ENCODE measurements at places on chromosomes 7 and 10.

GRCh38 chr10:118904286-118904685 lies 125.2 kb upstream of the NANOS1 start:
- no peak for DNase-seq

DNA sequence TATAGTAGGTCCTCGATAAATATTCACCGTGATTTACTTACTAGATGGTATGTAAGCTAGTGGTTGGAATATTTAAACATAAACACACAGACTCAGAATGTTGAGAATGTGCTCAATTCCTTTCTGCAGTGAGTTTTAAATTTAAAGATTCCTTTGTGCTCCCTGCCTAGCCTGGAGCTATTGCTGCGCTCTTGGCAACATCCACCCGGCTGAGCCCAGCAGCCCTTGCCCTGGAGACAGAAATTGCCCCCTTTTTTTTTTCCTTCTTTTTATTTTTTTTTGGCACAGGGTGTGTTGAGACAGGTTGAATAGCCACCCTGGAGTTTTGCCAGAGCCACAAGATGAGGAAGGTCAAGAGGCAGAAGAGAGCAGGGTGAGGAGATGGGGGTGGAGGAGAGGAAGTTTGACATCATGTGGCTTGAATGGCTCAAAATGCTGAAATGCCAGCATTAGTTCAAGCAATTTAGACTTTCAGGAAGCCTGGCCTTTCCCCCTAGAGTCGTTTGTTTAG lies 180.8 kb downstream of the PRKCQ start:
- DNase-seq: peak; percentile 63

DNA sequence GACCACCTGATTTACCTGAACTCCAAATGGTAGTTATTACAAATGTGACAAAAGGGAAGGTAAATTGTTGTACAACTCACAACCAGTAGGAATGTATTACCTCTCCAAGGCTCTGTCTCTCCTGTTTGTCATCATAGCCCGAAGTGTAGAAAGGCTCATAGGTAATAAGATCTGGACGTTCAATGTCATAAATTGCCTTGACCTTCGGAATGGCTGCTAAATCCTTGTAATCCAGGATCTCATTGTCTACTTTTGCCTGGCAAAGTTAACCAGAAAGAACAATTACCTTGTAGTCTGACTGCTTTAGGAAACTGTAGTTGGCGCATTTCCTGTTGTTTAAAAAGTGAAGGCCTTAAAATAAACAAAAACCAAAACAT lies 68.6 kb upstream of the AFAP1L2 start:
- no peak for DNase-seq

DNA sequence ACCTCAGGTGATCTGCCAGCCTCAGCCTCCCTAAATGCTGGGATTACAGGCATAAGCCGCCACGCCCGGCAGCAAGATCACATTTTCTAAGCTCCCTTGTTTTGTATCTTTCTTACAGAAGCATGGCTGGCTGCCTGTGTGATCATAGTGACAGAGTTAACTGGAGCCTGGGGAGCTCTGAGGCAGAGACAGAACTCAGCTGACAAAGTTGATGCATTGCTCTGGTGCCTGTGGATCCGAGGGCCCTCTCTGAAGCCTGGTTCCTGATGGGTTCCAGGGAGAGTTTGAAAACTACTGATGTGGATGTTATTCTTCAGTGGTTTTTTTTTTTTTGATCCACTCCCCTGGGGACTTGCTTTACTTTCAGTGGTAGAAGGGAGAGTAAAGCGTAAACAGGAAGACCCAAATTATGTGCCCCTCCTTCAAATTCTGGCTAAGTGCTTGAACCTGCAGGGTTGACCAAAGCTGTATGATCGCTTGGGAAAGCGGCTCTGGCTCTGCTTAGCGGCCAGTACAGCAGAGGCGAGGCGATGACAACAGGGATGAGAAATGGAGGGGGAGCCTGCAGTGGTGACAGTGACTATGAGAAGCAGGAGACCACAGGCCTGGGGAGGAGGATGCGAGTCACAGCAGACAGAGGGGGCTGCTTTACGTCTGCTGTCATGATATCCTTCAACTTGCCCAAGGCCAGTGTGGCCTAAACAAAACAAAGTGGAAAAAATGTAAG lies 6.8 kb upstream of the EFCAB10 start:
- no peak for DNase-seq

DNA sequence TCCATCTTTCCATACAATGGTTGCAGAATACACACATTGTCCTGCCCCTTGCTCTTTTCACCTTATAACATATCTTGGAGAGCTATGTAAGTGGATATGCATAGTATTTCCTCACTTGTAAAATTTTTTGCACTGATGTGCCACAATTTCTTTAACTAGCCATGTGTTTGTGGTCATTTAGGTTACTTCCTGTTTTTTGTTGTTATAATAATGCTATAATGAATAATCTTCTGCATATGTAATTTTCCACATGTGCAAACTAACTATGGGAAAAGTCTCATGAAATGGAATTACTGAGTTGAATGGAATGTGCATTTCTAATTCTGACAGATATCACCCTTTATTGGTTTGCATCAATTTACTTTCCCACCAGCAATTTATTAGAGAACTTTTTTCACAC lies 2.8 kb downstream of the TAS2R41 start:
- no peak for DNase-seq

GRCh38 chr7:141460781-141461715 lies 90.2 kb upstream of the AGK start:
- peak; percentile 38 for DNase-seq

GRCh38 chr10:128067691-128068397 lies 58.4 kb downstream of the MKI67 start:
- no peak for DNase-seq

GRCh38 chr7:54543051-54543488 lies 895 bp downstream of the VSTM2A start:
- DNase-seq: peak; percentile 60

- DNase-seq: no peak
These were observed 48.7 kb downstream of the PWWP2B start for GRCh38 chr10:132445516-132446194.

GRCh38 chr10:124917428-124918190 lies 24.3 kb upstream of the ZRANB1 start:
- DNase-seq: peak; percentile 41

DNA sequence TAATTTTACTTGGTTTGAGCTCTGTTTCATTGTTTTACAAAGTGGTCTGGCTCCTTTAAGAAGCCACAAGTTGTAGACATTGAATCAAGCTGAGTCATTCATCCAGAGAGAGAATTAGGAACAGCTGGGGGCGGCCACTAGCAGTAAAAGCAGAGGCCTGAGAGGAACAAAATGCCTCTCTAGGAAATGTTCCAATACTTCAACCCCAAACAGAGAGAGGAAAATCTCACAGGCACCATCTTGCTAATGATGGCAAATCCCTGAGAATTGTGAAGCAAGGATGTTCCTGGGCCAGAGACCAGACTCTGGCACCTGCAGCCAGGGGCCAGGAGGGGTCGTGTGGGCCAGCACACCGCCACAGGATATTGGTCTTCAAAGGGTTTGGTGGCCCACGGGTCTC lies 26.5 kb upstream of the TRIL start:
- peak; percentile 85 for DNase-seq

DNA sequence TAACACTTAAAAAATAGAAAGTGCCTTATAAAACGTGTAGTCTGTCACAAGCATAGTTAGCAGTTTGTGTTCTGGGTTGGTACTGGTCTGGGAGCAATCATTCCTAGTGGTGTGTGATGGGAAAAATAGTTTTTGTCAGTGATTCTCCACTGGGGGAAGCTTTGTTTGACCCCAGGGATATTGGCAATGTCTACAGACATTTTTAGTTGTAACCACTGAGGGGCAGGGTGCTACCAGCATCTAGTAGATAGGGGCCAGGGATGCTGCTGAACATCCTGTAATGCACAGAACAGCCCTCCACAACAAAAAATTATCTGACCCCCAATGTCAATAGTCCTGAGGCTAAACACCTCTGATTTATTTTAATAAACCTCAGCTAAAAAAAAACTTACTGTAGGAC lies 51.6 kb upstream of the CREB5 start:
- no peak for DNase-seq

- DNase-seq: no peak
These were observed 18.8 kb upstream of the AOAH start for GRCh38 chr7:36742911-36743775.

DNA sequence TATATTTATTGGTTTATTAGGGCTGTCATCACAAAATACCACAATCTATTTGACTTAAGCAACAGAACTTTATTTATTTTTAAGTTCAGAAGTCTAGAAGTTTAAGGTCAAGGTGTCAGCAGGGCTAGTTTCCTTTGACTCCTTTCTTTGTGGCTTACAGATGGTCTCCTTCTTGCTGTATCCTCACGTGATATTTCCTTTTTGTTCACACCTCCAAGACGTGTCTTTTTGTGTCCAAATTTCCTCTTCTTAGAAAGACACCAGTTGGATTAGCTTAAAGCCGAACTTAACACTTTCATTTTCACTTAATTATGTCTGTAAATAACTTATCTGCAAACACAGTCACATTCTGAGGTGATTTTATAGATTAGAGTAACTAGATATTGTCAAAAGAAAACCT lies 631.4 kb upstream of the POT1 start:
- DNase-seq: no peak

GRCh38 chr10:13099144-13099665 lies 758 bp upstream of the OPTN start:
- peak; percentile 61 for DNase-seq

DNA sequence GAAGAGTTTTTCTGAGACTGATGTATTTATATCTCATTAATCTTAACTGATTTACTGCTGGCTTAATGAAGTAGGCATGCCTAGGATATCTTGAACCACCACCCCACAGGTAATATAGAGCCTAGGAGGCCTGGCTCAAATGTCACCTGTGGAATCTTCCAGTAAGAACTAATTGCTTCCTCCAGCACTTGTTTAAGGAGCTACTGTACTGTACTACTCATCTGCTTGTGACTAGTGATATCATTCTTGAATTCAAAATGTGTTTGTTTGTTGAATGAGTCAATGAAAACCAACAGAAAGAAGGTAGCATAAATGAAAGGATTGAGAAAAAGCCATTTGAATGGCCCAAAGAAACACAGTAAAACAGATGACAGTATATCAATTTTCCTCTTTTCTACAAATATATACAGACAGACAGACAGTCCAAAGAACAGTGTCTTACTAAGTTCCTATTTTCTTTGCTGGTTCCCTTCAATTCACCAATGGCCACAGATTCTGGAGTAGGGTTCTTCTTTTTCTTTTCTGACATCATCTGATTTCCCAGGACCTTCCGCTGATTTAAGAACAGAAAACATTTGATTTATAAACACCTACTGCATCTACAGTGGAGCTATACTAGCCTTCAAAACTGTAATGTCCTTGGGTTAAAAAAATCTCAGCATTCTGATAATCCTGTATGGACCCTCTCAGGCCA lies 43.7 kb upstream of the SLIT1 start:
- peak; percentile 69 for DNase-seq

DNA sequence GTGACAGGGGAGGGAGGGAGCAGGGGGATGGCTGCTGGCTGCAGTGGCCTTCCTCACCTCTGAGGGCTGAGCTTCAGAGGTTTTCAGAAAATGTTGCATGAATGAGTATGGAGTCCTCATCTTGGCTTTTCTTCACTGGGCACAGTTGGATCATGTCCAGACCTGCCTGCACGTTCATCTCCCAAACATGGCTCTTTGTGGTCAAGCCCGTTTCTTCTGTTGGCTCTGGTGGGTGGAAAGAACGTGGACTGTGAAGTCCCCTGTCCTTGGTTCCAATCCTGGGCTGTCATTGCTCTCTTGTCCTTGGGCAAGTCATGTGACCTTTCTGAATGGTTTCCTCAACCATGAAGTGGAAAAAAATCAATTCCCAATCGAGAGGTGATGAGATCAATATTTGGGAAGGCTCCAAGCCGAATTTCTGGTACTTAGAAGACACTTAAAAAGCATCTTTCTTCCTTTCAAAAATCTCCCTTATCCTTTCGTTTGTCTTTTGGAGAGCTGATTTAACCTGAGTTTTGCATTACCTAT lies 34.5 kb downstream of the TSPAN14 start:
- peak; percentile 59 for DNase-seq

DNA sequence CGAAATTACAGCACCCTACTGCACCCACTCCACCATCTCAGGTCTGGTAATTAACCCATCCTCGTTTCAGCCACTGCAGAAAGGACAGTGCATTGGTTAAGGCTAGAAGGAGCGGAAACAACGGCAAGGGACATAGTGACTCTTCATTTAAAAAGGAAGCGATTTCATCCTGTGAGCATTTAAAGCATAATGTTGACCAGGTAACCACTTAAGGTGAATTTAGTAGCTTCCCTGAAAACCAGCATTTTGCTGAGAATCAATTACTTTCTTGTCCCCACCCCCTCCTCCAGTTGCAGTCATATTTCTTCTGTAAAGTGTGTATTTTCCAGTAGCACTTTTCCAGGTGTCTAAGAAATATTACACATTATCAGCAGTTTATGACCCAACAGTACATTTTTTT lies 821 bp upstream of the JAZF1 start:
- no peak for DNase-seq

DNA sequence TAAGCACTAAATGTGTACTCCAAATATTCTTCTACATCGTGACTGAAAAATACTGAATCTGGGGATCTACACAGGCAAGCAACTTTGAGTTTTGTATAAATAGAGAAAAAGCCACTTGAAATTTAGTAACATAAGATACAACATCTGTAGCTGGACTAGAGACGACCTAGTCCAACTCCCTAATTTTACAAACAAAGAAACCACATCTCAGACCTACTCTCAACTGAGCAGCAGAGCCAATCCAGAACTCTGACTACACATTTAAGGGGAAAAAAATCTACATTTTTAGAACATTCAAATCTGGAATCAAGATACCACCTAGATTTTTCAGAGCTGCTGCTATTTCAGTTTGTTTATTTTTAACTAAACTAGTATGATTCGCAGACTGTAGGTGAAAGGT lies 88.9 kb downstream of the CABCOCO1 start:
- DNase-seq: no peak

DNA sequence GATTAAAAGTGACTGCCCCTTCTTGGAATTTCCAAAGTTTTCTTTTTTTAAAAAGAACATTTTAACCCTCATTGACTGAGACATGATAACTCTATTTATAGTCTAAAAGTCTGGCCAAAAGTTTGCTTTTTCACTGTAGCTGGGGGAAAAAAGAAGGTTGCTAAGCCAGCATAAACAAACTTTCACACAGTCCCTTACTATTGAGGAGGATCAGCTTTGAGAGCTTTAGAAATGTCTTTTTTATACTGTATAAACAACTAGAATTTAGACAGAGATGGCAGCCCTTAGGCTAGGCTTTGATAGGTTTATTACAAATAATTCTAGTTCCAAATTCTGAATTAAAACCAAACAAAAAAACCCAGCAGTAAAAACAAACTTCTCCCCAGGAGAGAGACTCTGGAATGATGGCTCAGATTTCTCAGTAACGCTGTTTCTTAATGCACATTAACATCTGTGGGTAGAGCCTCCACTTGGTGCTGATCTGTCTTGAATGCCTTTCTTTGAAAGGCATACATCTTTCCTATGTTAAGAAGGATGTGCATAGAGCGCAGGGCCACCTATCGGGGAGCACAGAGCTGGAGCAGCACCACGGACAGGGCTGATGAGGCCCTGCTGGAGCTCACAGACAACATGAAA lies 100.9 kb upstream of the PDLIM1 start:
- no peak for DNase-seq

DNA sequence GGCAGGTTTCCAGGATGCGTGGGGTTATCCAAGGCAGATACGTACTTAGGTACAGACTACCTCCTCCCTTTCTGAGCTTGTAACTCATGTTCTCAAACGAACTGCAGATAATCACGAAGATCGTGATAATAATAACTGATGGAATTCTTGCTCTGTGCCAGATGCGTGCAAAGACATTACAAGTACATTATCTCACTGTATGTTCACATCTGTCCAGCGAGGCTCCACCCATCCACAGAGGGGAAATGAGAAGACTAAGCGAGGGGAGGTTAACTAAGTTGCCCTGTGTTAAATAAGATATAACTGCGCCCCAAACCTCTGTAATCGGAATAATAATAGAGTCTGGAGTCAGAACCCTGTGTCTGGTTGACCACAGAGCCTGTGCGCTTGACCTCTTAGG lies 1.9 kb downstream of the GALNT17 start:
- no peak for DNase-seq

Data from renal cortical epithelial cell (primary cell).